Stimulated activated CD8-positive, alpha-beta memory T cell treated with anti-CD3 and anti-CD28 coated beads, Interleukin-7, amount 100 ng/mL, for 24 hours (primary cell): ENCODE measurements at places on chromosomes 5 and 9.

DNA sequence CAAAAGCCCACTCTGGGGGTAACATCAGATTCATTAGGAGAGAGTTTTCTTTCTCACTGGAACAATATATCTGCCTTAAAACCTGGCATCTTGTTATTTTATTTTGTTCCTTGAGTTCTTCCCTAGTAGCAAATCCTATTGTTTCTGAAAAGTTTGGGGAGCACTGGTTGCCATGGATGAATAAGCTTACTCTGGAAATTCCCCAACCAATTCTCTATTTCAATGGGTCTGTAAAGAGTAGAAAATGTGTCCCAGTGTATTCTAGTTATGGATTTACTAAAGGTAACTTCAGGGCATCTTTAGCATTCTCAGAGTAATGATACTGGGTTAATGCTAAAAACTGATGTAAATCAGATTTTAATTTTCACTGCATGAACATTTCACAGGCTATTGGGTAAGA, 94.2 kb upstream of the S1PR3 start:
- DNase-seq, result no peak

- DNase-seq, result no peak
These were observed 40.2 kb downstream of the SUB1 start for GRCh38 chr5:32625547-32625946.

DNA sequence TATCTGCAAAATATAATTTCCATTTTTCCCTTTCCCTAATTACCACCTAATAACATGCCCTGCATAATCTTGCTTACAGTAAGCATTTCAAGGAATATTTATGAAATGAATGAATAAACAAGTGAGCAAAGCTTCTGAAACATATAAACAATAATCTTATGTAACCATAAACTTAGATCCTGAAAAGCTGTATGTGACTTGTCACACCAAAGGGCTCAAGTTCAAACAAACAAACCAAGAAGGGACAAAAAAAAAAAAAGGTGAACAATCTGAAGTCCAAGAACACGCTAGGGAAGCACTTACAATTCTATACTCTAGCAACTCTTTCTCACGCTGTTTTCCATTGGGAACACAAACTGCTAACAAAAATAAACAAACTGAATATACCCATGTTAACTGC, 36.3 kb downstream of the PLPP1 start:
- no peak for DNase-seq

- DNase-seq, result no peak
These were observed 141.3 kb upstream of the ZNF618 start for GRCh38 chr9:113734826-113735225.

DNA sequence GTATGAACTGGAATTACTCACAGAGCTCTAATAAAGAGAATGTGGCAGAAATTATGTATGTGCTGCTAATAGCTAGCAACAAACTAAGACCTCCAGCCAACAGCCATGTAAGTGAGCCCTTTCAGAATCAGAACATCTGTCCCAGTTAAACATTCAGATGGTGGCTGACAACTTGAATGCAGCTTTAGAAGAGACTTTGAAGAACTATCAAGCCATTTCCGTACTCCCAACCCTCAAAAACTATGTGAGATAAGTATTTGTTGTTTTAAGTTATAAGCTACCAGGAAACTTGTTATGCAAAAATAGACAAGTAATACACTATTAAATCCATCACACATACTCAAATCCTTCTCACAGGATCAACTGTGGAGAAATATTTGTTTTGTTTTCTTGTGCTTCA, 205.2 kb upstream of the EDIL3 start:
- no peak for DNase-seq

GRCh38 chr5:10463566-10463965, 21.9 kb downstream of the ROPN1L start:
- DNase-seq, result no peak

GRCh38 chr9:80285326-80285725, 713.6 kb downstream of the TLE4 start:
- no peak for DNase-seq

- no peak for DNase-seq
These were observed 102.5 kb upstream of the DHFR start for GRCh38 chr5:80757290-80757689.
